Activated CD4-positive, alpha-beta T cell treated with anti-CD3 and anti-CD28 coated beads, Interleukin-2, amount 10 ng/mL, durations not matched to agents 7 days and 5 days (primary cell): ENCODE measurements at places on chromosomes 5 and 9. TPM values are rescaled to one million over a fixed set of nuclear protein-coding genes. Genes with fewer than 3 reads are reported as not detected.

The SVEP1 gene
- total RNA-seq = not detected

The INSL4 gene
- not detected for total RNA-seq

The ANKDD1B gene
- total RNA-seq = not detected

The BNC2 gene
- not detected for total RNA-seq

The ADAMTSL1 gene
- total RNA-seq = not detected
